ENCODE measurements at places on chromosomes 4 and X.

DNA sequence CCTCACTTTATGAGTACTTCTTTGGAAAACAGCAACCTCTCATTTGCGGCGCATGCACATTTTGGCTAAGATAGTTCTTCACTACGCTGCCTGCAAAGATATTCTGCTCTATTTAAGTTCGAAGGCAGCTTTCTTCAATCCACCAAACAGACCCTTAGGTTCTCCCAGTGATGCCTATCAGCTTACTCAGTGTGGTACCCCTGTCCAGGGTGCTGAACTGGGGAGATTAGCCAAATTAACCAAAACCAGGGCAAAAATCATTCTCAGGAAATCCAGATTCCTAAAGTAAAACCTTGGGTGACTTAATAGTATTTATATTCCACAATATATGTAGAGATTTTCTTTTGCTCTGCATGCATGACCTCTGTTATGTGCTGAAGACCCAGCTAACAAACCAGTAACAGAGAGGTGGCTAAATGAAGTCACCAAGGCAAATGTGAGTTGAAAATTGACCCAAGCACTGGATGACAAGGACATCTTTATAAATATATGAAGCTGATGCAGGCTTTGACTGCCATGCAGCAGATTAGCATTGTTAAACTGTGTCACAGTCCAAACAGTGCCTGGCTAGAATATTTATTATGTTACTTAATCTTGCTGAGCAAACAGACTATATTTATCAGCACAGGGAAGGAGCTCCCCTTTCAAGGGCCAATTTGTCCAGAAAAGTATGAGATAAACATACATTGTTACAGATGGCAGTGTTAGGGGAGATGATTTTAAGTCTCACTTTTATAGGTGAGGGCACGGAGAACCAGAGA is 418.2 kb downstream of the STIM2 start:
- peak; percentile 14 for DNase-seq

DNA sequence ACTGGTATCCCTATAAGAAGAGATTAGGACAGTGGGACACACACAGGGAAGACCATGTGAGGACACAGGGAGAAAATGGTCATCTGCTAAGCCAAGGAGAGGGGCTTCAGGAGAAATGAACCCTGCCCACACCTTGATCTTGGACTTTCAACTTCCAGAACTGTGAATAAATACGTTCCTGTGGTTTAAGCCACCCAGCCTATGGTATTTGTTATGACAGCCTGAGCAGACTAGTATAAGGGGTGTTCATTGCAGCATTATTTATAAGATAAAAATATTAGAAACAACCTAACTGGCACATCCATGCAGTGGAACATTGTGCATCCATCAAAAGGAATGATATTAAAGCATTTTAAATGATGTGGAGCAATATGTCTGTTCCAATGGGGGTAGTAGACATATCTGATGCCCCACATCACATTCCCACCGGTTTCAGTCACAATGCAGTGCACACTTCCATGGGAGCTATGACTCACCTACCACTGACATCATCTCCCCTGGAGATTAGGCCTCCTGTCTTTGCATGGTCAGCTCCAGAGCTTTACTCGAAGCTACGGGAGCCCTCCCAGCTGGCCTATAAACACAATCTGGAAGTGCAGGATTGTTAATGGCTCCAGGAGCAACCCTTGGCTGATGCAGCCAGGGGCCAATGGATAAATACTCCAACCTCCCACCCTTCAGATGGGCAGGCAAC is 38.9 kb upstream of the MAMLD1 start:
- peak; percentile 46 for DNase-seq

- no peak for DNase-seq
Observed at GRCh38 chr4:44256414-44256813, 192.2 kb downstream of the KCTD8 start.

DNA sequence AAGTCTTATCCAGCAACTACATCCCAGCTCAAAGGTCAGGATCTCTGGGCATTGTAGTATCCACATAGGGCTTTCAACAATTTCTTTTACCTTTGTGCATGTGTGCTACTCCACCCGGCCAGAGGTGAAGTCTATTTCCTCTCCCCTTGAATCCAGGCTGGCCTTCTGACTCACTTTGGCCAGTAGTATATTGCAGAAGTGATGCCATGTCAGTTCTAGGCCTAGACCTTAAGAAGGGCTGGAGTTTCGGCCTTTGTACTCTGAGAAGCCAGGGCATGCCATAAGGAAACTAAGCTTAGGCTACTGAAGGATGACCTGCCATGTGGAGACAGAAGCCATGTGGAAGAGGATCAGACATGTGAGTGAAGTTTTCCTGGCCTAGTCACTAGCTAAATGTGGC is 191.2 kb upstream of the ATP6AP2 start:
- no peak for DNase-seq

- no peak for DNase-seq
Observed at GRCh38 chr4:6123541-6123940, 76.8 kb downstream of the JAKMIP1 start.

DNA sequence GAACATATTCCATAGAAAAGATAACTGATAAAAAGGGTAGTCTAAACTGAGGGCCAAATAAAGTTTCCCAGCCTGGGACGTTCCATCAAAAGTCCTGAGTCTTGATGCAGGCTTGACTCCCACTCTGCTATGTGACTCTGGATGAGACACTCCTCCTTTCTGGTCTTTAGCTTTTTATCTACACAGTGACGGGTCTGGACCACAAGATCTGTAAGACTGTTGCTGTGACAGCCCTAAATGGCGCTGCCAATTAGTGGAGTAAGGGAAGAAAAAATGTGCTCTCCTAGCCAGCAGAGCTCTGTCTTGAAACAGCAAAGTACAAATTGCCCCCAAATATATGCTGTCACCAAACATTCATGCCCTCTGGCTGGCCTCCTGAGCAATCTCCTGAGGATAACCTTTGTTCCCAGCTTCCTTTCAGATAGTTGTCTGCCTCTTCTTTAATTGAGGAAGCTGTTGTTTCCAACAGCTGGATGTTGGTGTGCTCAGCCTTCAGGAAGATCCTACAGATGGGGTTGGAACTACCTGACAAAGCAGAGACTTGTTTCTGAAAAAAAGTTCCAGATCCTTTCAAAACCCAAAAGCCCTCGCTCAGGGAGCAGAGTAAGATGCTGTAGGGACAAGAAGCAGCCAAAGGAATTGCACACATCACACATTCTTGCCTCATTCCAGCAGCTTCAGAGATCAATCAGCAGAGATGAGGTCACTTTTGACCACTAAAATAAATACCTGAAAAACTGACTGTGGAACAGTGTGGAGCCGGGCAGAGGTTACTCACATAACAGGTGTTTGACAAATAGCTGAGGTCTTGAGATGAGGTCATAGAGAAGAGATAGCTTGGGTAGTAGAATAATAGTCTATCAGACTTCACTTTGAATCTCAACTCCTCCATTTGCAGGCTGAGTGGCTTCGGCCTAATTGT is 383.4 kb upstream of the FGF13 start:
- no peak for DNase-seq

DNA sequence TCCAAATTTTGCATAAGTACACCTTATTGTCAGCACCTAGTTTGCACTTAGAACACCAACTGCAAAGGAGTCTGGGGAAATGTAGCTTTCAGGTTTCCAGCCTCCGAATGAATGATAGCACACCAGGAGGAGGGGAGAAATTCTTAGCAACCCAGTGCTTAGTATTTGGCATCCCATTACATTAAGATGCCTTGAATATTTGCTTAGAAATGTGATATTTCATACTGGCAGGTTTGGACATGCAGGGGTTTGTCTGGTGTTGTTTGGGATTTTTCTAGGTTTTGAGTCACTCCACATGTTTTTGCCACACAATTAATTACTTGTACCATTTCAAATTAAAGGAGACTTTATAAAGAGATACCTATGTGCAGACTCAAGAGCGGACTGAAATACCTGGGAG is 60.3 kb upstream of the CAMK2D start:
- no peak for DNase-seq

GRCh38 chr4:118557298-118557851 is 127.8 kb upstream of the METTL14 start:
- no peak for DNase-seq

DNA sequence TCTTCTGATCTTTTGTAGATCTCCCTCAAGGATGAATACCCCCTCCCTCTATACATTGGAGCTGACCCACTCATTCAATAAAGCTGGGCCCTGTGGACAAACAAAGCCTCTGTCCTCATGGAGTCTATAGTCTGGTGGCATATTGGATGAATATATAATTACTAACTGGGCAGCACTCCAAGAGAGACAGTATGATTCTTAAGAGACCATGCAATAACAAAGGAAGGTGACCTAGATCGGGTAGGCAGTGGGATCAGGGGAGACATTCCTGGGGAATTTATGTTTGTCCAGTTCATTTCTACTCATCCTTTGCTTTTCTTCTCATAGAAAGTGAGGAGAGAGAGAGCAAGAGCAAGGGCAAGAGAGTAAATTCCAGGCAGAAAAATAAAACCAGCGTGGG is 23.5 kb upstream of the CXCL13 start:
- DNase-seq = no peak

DNA sequence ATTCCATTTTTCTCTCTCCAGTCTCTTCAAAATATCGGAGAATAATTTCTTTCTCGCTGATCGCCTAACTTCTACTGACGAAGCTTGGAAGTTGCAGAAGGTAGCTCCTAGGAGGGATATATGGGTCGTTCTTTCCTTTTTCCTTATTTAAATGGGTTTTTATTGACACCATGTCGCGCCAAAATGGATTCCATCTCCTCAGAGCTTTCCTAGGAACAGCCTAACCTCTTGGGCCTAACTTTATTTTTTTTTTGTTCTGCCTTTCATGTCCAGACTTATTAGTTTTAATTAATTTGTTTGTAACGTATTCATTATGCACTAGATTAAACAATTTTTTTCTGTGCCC is 359.4 kb upstream of the ZCCHC13 start:
- no peak for DNase-seq

DNA sequence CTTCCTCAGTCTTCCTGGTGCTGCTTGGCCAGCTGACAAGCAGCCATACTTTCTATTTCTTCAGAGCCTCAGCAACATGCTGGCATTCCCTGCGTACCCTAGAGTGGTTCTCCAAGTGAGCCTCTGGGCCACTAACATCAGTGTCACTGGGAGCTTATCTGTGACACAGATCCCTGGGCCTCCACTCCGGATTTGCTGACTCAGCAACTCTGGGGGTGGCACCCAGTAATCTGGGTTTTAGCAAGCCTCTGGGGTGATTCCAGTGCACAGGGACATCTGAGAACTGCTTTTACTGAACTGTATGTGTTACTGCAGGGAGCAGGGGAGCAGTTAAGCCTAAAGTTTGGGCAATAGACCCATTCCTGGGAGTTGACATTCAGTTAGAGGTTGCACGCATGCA is 28.2 kb upstream of the HMGB3 start:
- DNase-seq = no peak

- no peak for DNase-seq
Observed at GRCh38 chrX:15236146-15236545, 33.7 kb downstream of the ASB9 start.

GRCh38 chrX:36087366-36087765 is 167.8 kb downstream of the CFAP47 start:
- DNase-seq = no peak

GRCh38 chr4:5708449-5709206 is at the start of gene EVC2:
TSS of gene EVC2 (minus strand) at chr4:5708559. CDS start at chr4:5708513, 46 bp downstream.
- no peak for DNase-seq

GRCh38 chrX:95382799-95383198 is 1301.8 kb upstream of the DIAPH2 start:
- no peak for DNase-seq

DNA sequence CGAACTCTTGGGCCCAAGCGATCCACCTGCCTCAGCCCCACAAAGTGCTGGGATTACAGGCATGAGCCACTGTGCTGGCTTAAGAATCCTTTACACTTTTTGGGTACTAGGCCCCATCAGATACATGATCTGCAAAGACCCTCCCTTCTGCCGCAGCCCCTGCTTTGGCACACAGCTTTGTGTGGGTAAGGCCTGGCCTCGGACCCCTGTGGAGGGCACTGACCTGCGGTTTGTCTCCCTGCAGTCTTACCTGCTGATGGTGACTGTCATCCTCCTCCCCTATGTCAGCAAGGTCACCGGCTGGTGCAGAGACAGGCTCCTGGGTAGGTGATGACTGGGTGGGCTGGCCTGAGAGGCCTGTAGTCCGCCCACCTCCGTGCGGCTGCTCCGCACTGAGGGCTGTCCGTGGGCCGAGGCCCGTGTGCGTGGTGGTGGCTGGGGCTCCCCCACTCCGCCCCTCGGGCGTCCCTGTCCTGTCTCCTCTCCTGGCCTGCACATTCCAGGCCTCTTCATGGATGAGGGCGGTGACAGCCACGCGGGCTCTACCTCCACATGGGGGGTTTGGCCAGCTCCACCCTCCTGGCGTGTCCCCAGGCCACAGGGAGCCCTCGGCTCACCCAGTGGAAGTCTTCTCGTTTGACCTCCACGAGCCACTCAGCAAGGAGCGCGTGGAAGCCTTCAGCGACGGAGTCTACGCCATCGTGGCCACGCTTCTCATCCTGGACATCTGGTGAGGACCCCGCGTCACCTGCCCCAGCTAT is 18.0 kb downstream of the DGKQ start:
- no peak for DNase-seq

DNA sequence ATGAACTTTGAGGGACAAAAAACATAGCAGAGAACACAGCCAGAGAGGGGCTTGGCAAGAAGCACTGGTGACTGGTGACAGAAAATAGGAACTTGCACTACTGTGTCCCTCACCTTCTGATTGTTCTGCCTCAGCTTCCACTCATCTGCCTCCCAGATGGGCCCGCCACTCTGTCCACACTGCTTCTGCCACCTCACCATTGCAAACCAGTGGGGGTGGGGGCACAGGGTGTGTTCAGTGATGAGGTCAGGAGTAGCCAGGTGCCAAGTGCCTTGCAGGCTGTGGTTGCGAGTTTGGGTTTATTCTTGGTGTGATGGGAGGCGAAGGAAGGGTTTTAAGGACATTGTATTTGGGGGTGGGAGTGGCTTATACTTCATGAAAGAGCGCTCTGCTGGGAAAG is 9.1 kb upstream of the UBA1 start:
- DNase-seq = no peak

DNA sequence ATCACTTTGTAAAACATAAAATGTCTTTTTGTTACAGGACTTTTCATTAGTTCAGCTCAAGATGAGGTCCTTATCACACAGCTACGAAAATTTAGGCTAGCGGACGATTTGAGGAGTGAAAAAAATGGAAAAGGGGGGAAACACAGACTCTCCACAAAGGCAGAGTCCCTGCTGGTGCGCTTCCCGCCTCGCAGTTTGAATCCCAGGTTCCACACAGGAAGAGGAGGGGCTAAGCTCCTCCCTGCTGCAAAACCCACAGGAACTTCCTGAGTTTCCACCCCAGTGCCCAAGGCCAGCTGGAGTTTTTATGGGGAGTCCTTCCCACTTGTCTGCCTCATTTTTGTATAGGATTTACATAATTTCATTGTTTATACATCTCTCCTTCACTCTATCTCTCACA is 11.2 kb downstream of the ADAM29 start:
- DNase-seq = no peak
